C1 segment of cervical spinal cord (tissue), 14 donors: ENCODE measurements at places on chromosomes 7 and 10.

- DNase-seq, result no peak
Observed at GRCh38 chr10:14681305-14681704, 93.4 kb downstream of the FAM107B start.

DNA sequence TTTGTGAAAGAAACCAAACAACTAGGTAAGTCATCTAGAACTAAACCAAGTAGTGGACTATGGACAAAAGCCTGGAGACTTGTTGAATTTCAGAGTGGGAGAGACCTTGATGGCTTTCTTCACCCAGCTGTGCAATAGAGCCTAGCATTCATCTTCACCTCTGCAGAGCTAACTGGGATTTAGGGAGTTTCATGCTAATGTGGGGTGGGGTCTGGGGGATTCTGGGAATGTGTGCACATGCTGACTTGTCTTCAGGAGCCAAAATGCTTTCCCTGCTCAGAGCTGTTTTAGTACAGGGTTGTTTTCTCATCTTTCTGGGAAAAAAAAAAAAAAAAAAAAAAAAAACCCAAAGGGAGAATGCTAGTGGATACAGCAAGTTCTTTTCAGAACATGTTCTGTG lies 81.3 kb upstream of the ARHGAP21 start:
- DNase-seq, result no peak

GRCh38 chr7:34385384-34385783 lies 272.6 kb upstream of the NPSR1 start:
- no peak for DNase-seq

GRCh38 chr10:127919418-127920271 lies 12.7 kb downstream of the PTPRE start:
- peak; percentile 46 for DNase-seq

DNA sequence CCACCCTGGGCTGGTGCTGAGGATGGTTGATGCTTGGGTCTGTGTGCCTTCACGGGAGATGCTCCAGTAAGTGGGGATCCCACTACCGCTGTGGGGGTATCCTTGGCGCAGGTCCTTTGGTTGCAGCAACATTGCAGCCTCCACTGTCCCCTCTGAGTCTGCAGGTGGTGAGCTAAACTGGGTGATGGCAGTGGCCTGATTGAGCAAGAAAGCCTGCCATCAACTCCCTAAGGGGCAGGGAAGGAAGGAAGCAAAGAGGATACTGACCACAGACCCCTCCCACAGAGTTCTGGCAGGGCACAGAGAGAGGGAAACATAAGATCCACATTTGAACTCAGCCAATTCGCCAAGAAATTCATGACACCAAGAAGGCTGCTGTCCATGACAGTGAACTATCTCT lies 43.2 kb downstream of the MYO1G start:
- DNase-seq, result no peak

- no peak for DNase-seq
Observed at GRCh38 chr10:119414081-119414611, 128.4 kb downstream of the RGS10 start.
